ENCODE measurements at places on chromosomes 3 and 15.

DNA sequence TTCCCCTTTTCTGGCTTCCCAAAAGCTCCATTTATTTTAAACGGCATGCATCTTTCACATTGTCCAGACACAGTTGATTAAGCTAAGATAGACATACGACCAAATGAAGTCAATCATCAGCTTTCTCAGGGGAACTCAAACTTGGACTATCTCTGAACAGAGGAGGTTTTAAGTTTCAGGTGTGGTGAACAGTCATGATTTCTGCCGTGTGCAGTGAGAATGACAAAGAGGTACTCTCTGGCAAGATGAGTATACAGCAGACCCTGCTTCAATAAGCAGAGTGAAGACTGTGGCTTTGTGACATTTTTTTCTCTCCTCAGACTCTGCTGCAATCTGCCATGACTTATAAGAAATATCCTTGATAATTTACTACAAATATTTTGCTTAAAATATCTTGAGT, 307.7 kb downstream of the CNTN6 start:
- DNase-seq, result no peak

GRCh38 chr3:126300761-126301481, 56.3 kb downstream of the KLF15 start:
- DNase-seq, result no peak

GRCh38 chr3:152728231-152728980, 106.5 kb upstream of the P2RY1 start:
- DNase-seq, result no peak

- no peak for DNase-seq
These were observed 606.9 kb upstream of the KCNMB2 start for GRCh38 chr3:177929310-177929709.

DNA sequence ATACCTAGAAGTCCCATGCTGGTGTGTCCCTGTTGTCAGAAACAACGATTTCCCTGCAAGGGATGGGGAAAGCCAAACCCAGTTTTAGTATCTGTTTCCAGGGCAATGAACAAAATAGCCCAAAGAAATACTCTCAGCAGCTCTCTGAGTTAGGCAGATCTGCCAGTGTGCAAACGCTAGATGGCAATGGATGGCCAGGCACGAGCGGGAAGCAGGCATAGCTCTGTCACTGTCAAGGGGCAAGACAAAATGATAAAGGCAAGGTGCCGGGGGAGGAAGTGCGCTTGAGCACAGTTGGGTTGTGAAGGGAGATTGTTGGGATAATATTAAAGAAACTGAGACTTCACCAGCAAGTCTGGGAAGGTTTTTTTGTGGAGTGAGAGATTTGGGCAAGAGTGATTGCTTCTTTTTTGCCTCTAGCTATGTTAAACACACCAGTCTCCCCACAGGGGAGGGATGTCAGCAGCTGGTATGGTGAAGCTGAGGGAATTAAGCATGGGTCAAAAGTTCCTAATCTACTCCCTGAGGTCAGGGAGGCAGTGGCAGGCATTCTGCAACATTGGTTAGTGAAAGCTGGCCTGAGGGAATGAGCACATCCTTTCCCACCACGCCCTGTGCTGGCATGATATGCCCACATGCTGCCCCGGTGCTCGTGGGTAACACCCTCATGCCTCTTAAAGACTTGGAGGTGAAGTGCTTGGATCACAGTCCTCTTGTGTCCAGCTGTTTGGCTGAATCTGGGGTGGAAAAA, 117.5 kb downstream of the PDCD6IP start:
- DNase-seq, result no peak

- no peak for DNase-seq
These were observed 48.1 kb downstream of the DPPA2 start for GRCh38 chr3:109268181-109268580.

DNA sequence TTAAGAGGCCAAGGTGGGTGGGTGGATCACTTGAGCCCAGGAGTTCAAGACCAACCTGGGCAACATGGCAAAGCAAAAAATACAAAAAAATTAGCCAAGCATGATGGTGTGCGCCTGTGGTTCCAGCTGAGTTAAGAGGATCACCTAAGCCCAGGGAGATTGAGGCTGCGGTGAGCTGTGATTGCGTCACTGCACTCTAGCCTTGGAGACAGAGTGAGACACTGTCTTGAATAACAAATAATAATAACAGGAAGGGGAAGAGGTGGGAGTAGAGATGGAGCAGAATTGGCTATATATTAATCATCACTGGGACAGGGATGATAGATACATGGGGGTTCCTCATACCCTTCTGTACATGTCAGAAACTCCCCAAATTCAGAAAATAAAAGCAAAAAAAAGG, 23.8 kb upstream of the NMB start:
- DNase-seq, result no peak

GRCh38 chr15:76846782-76847181, 58.4 kb downstream of the SCAPER start:
- DNase-seq, result no peak

- no peak for DNase-seq
These were observed 42.9 kb downstream of the TBC1D2B start for GRCh38 chr15:78034495-78035191.

- DNase-seq, result no peak
These were observed 270.6 kb upstream of the TPRG1 start for GRCh38 chr3:188901126-188901525.

GRCh38 chr3:181610083-181610972, 101.4 kb upstream of the SOX2 start:
- DNase-seq, result no peak

GRCh38 chr3:126019683-126020082, 50.7 kb downstream of the ROPN1B start:
- DNase-seq, result no peak

DNA sequence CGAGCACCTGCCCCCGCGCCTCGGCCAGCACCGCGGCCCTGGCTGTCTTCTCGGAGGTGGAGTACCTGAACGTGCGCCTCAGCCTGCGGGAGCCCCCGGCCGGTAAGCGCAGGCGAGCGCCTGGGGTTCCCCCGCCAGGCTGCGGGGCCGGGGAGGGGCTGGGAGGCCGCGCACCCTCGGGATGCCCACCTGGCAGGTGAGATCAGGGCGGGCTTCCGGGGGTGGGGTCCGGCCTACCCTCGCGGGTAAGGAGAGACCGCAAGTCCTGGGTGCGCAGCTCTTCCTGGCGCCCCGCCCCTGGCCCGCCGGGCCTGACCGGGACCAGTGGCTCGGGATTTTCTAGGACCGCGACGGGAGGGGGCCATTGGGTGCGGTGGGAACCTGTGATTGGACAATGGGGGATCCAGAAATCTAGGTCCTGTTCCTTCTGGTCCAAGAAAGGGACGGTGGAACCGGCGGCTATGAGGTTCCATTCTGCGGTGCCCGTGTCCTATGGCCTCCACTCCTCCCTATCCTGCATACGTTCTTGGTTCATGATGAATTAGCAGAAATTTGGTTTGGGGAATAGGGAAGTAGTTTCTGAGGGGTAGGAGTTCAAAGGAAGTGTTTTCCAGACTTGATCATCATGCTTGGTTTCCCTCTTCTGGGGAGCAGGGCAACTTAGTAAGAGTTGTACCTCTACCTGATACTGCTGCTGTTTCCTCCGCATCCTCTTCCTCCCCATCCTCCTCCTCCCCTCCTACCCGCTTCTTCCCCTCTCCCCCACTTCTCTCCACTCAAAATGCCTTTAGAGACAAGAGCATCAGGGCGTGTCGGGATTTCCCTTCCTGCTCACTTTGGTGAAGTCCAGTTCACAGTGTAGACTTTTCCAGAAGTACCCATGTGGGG, 808 bp downstream of the ARRDC4 start:
- DNase-seq, result no peak

DNA sequence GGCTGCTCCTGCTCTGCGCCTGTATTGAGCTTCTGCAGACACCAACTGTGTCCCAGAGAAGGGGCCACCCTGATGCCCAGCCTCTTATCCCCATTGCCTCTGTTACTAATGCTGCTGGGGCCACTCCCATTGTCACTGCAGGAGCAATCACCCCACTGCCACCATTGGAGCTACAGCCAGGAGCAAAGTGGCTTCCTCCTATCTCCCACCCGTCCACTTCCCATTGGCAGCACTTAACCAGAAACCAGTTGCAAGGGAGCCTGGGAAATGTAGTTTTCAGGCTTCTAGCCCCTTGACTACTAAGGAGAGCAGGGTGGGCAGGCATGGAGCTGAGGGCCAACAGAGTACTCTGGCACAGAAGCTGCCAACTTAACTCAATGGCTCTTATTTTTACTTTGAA, 55.9 kb upstream of the KLF13 start:
- DNase-seq, result no peak

DNA sequence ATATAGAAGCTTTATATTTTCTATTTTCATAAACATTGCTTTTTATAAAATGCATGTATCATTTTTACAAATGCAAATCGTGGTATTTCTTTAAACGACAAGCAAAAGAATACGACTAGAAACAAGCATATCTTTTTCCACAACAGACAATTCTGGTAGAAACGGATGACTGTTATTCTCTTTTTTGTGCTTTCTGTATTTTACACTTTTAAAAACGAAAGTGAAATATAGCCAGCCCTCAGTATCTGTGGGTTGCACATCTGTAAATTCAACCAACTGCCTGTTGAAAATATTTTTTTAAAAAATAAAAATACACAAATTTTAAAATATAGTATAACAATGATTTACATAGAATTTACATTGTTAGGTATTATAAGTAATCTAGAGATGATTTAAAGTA, 61.3 kb downstream of the PRTG start:
- no peak for DNase-seq

DNA sequence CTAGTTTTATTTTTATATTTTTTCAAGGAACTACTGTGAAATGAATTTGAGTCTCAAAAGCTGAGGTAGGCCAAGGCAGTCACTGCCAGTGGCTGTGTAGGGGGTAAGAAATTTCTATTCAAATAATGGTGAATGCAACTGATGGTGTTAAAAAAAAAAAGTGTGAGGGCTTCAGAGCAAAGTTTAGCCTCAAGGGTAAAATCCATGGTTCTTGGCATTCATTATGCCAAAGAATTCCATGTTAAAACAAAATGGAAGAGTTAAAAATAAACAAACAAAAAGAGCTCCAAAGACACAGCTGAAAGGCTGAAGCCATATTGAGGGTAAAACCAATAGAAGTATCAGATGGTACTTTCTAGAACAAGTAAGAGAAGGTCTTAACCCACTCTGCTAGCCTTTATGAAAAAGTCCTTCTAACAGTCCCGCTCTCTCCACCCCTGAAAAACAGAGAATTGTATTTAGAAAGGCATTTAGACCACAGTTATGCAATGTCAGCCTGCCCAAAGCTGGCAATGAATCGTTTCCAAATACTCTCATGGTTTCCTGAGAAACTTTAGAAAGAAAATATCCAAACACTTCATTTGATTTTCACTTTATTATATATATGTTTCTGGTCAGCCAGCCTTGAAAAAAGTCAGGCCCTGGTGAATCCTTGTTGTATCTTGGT, 158.4 kb upstream of the GMNC start:
- DNase-seq, result no peak

GRCh38 chr3:150742679-150743078, 20.3 kb downstream of the SIAH2 start:
- no peak for DNase-seq

- no peak for DNase-seq
These were observed 528.6 kb upstream of the LMCD1 start for GRCh38 chr3:7973006-7973405.

GRCh38 chr3:147361454-147362420, 44.6 kb downstream of the ZIC4 start:
- DNase-seq, result no peak

DNA sequence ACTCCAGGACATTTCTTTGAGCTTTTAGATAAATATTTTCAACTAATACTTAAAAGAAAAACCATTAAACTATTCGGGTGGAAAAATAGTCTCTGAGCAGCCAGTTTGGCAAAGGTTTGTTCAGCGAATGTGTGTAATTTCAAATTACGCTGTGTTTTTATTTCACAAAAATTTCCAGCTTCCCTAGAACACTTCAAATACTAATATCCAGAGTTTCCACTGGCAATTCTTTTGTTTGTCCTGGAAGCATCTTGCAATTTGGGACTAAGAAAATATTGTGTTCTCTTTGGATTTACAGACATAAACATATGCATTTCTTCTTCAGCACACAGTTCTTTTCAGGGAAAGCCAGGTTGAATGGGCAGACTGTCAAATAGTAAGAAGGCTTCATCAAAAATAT, 61.9 kb downstream of the MDFIC2 start:
- DNase-seq, result no peak

DNA sequence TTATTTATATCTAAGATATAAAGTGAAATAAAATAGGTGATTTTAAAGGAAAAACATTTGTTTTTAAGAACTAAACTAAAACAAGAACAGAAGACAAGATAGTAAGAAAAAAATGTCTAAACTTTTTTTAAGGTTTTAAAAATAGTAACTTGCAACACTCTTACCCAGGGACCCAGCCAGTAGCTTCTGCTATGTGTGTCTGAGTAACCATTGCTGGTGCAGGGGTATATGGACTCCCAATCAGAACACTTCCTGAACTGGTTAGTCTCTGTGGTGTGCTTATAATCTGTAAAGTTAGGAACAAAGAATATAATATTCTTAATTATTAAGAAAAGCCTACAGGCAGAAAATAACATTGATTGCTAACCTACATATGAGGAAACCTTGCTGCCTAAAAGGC, 118.4 kb downstream of the ATP1B3 start:
- DNase-seq, result no peak

GRCh38 chr3:45443459-45443858, 55.1 kb downstream of the LARS2 start:
- no peak for DNase-seq

GRCh38 chr15:40936709-40937666, 7.8 kb downstream of the DLL4 start:
- DNase-seq, result no peak

GRCh38 chr3:177499779-177500423, 302.6 kb upstream of the TBL1XR1 start:
- no peak for DNase-seq

DNA sequence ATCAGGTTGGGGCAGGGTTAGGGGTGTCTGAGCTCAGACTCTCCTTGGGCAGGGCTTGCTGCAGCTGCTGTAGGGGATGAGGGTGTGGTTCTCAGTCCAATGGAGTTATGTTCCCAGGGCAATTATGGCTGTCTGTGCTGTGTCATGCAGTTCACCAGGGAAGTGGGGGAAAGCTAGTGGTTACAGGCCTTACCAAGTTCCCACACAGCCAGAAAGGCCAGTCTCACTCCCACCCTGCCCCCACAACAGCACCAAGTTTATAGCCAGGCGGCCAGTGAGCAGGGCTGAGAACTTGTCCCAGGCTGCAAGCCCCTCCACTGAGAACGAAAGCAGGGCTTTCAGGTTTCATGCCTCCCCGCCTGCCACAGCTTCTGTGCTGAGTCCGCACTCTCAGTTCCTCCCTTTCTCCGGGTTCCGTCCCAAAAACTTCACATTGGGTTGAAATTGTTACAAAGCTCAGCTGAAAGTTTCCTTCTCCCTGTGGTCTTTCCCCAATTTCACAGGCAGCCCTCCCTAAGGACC, 19.6 kb upstream of the CPOX start:
- DNase-seq, result no peak

Measured in NCI-H1092 treated with DMSO at 0.1 percent for 48 hours (cell line).